ENCODE measurements at places on chromosomes 6 and 20.
A peak's percentile ranks its signal among the peaks of the same experiment; 100 is the strongest.

- H3K4me1 ChIP-seq = peaks cover 10% of the 10 kb centered on the region
- no peak overlapping the region for H3K4me3 ChIP-seq
- H3K36me3 ChIP-seq = no peaks in the 10 kb centered on the region
- H3K27ac ChIP-seq = no peak overlapping the region
- H3K27me3 ChIP-seq = peaks cover 13% of the 10 kb centered on the region
- DNase-seq = no peak
Measured at GRCh38 chr20:10366898-10367692, 66.9 kb downstream of the MKKS start.

- no peaks in the 10 kb centered on the region for H3K36me3 ChIP-seq
- no peak for DNase-seq
- H3K27ac ChIP-seq = no peak overlapping the region
Measured at GRCh38 chr6:168082860-168083513, 4.0 kb upstream of the FRMD1 start.

GRCh38 chr6:134447883-134448387 is 130.0 kb upstream of the SGK1 start:
- H3K27ac ChIP-seq = no peak overlapping the region
- no peaks in the 10 kb centered on the region for H3K36me3 ChIP-seq
- H3K4me1 ChIP-seq = peaks cover 19% of the 10 kb centered on the region
- H3K4me3 ChIP-seq = no peak overlapping the region
- DNase-seq = no peak

GRCh38 chr20:3156811-3157619 is 2.6 kb downstream of the FASTKD5 start:
- H3K27me3 ChIP-seq = no peaks in the 10 kb centered on the region
- peak overlapping the region; percentile 98 for H3K4me3 ChIP-seq
- DNase-seq = peak; percentile 13
- H3K36me3 ChIP-seq = peaks cover 24% of the 10 kb centered on the region
- peak overlapping the region; percentile 85 for H3K27ac ChIP-seq

- H3K4me3 ChIP-seq = no peak overlapping the region
- H3K36me3 ChIP-seq = no peaks in the 10 kb centered on the region
- H3K27me3 ChIP-seq = no peaks in the 10 kb centered on the region
- no peaks in the 10 kb centered on the region for H3K4me1 ChIP-seq
- no peak overlapping the region for H3K27ac ChIP-seq
Measured at GRCh38 chr6:34970488-34970887, 81.4 kb downstream of the ANKS1A start.

- H3K36me3 ChIP-seq = peaks cover 63% of the 10 kb centered on the region
- no peak overlapping the region for H3K27ac ChIP-seq
- DNase-seq = no peak
- peaks cover 6% of the 10 kb centered on the region for H3K4me1 ChIP-seq
- H3K4me3 ChIP-seq = no peak overlapping the region
- H3K27me3 ChIP-seq = no peaks in the 10 kb centered on the region
Measured at GRCh38 chr6:144548536-144548935, 263.4 kb downstream of the UTRN start.

GRCh38 chr6:142413111-142413510 is 111.3 kb downstream of the ADGRG6 start:
- no peak for DNase-seq
- no peak overlapping the region for H3K4me3 ChIP-seq
- H3K27ac ChIP-seq = no peak overlapping the region
- H3K4me1 ChIP-seq = no peaks in the 10 kb centered on the region
- peaks cover 43% of the 10 kb centered on the region for H3K27me3 ChIP-seq

DNA sequence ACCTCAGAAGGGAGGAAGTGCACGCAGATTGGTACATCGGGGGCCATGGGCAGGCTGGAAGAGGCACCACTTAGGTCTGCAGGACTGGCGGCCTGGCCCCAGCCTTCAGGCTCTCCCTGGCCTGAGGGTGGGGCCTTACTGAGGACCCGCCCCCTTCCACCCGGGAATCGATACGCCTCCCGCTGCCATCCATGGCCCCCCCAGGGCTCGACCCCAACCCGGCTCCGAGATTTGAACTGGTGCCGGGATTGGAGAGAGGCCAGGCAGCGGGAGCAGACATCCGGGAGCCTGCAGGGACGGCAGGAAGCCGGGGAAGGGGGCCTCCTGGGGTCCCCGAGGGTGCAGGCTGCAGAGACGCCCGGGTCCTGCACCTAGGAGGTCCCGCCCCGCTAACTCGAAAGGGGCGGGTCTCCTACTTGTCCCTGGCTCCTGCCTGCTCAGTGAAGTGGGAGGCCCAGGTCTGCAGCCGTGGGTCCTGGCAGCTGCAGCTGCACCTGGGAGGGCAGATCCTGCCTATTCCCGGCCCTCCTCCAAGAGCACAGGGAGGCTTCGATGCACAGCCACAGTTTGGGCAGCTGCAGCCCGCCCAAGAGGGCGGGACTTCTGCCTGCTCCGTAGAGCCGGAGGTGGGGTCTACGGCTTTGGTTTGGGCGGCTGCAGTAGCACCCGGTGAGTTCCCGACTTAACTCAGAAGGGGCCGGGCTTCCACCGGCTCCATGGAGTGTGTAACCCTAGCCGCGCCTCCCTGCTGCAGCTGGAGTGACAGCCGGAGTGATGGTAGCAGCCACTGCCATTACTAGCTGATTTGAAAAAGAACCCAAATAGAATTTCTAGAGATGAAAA is 35.2 kb upstream of the TBC1D22B start:
- peaks cover 26% of the 10 kb centered on the region for H3K4me1 ChIP-seq
- H3K4me3 ChIP-seq = peak overlapping the region; percentile 80
- no peaks in the 10 kb centered on the region for H3K27me3 ChIP-seq
- peak overlapping the region; percentile 62 for H3K27ac ChIP-seq
- H3K36me3 ChIP-seq = no peaks in the 10 kb centered on the region

GRCh38 chr6:85670573-85670972 is 27.9 kb upstream of the SYNCRIP start:
- peak overlapping the region; percentile 84 for H3K27ac ChIP-seq
- peaks cover 58% of the 10 kb centered on the region for H3K4me1 ChIP-seq
- H3K27me3 ChIP-seq = no peaks in the 10 kb centered on the region
- no peak for DNase-seq

- H3K4me1 ChIP-seq = no peaks in the 10 kb centered on the region
- no peaks in the 10 kb centered on the region for H3K27me3 ChIP-seq
- no peak for DNase-seq
- no peak overlapping the region for H3K4me3 ChIP-seq
Measured at GRCh38 chr6:27422651-27423332, 34.2 kb downstream of the ZNF391 start.

DNA sequence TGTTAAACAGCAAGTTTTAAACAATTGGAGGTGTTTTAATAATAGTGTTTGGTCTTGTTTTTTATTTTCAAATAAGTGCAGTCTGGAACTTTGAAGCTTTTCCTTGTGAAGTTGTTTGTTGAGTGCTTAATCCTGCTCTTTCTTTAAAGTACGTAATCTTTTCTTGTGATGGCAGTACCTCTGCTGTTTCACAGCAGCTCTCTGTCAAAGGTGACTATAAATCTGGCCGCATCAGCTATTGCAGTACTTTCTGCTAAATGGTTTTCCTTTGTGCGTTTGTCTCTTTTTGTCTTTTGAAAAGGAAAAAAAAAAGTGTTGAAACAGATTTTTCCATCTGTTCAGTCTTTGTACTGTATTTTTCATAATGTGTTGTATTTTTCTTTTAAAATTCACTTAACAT is 12.7 kb downstream of the STXBP5 start:
- H3K27me3 ChIP-seq = no peaks in the 10 kb centered on the region
- no peak overlapping the region for H3K4me3 ChIP-seq
- peaks cover 29% of the 10 kb centered on the region for H3K36me3 ChIP-seq
- H3K4me1 ChIP-seq = peaks cover 8% of the 10 kb centered on the region
- no peak for DNase-seq

Data from T-helper 2 cell treated with Interferon-gamma antibody and Interleukin-4, amounts not matched to agents 5 μg/mL and 100 μg/mL, for 36 hours (primary cell).